Inflammatory macrophage treated with lipopolysaccharide for 1 hour (primary cell): ENCODE measurements at places on chromosomes 2 and 18.

- DNase-seq = no peak
These were observed 19.2 kb downstream of the ODC1 start for GRCh38 chr2:10428924-10429323.

- DNase-seq = no peak
These were observed 117.0 kb downstream of the USP34 start for GRCh38 chr2:61353909-61354308.

DNA sequence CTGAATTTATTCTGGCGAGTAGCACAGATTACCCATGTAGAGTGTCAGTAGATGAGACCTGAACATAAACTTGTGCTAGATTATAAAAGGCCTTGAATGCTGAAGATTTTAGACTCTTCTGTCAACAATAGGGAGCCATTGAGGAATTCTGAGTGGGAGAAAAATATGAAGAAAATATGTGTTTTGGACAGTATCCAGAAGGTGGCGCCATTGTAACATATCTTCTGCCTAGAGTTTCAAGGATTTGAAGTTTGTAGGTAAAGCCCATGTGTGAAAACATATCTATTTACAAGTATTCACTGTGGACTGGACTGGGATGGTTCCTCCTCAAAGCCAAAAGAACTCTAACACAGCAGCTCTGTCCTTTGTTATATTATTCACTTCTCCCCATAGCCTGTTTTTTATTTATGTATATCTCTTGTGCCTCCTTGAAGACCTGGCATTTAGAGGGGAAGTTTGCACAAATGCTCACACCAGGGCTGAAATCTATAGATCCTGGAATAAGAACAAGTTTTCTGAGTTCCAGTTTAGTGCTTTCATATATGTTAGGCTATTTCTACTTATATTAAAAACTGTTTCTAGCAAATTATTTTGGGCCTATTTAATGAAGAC is 124.9 kb downstream of the RDH14 start:
- DNase-seq = peak; percentile 52

- DNase-seq = no peak
These were observed 29.5 kb downstream of the RAB31 start for GRCh38 chr18:9737472-9738121.

DNA sequence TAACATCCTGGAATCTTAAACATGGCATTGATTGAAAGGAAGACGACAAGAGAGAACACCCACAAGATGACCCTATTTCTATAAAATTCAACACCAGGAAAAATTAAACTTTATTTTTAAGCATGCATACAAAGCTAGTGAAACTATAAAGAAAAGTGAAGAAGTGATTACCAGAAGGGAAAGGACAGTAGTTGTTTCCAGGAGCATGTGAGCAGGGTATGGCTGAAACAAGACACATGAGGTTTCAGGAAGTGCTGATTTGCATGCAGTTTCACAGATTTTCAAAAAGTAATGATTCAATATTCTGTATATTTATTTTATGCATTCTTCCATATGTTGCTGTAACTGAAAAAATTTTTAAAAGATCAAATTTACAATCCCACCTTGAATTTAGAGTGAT is 24.6 kb upstream of the DAW1 start:
- DNase-seq = peak; percentile 14
